Activated CD8-positive, alpha-beta T cell treated with anti-CD3 and anti-CD28 coated beads for 36 hours (primary cell): ENCODE measurements at places on chromosomes 1 and 21. TPM values are rescaled to one million over a fixed set of nuclear protein-coding genes. Genes with fewer than 3 reads are reported as not detected.

- H3K4me1 ChIP-seq: peaks cover 69% of the 10 kb centered on the region
- peaks cover 5% of the 10 kb centered on the region for H3K36me3 ChIP-seq
- DNase-seq: peak; percentile 64
- peak overlapping the region; percentile 65 for H3K27ac ChIP-seq
- peak overlapping the region; percentile 80 for H3K4me3 ChIP-seq
- H3K27me3 ChIP-seq: peaks cover 4% of the 10 kb centered on the region
Measured at GRCh38 chr1:202807451-202807925, 733 bp downstream of the KDM5B start.

- no peak for DNase-seq
- no peak overlapping the region for H3K27ac ChIP-seq
- peaks cover 9% of the 10 kb centered on the region for H3K27me3 ChIP-seq
- H3K36me3 ChIP-seq: no peaks in the 10 kb centered on the region
- no peak overlapping the region for H3K4me3 ChIP-seq
- H3K4me1 ChIP-seq: no peaks in the 10 kb centered on the region
Measured at GRCh38 chr1:171213559-171214454, 28.7 kb downstream of the FMO2 start.

GRCh38 chr1:168734946-168735345 is 5.9 kb upstream of the DPT start:
- H3K4me1 ChIP-seq: no peaks in the 10 kb centered on the region
- no peaks in the 10 kb centered on the region for H3K36me3 ChIP-seq
- H3K27ac ChIP-seq: no peak overlapping the region
- H3K27me3 ChIP-seq: peaks cover 4% of the 10 kb centered on the region
- no peak overlapping the region for H3K4me3 ChIP-seq

Gene FHAD1
- 0.07 TPM for total RNA-seq

Gene RGS8
- not detected for total RNA-seq

- peak overlapping the region; percentile 89 for H3K4me3 ChIP-seq
- peaks cover 45% of the 10 kb centered on the region for H3K36me3 ChIP-seq
- peaks cover 70% of the 10 kb centered on the region for H3K4me1 ChIP-seq
- no peak for DNase-seq
- no peaks in the 10 kb centered on the region for H3K27me3 ChIP-seq
Measured at GRCh38 chr1:154607106-154607608, 829 bp downstream of the ADAR start.

Gene OR2G6
- not detected for total RNA-seq

DNA sequence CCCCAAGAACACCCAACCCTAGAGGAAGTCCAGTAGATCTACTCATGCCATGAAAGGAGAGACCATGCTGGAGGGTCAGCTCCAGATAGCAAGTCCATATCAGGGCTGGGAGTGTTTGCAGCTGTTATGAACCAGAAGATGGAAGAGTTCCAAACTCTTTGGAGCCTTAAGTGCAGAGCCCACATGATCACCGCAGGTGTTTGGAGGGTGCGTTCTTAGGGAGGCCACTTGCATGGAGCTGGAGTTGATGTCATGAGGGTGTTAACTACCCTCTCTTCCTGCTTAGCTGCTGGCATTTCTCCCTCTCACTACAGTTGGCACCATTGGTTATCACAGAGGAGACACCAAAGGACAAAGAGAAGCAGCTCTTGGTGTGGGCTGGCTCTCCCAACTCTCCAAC is 616.9 kb downstream of the AJAP1 start:
- no peak overlapping the region for H3K4me3 ChIP-seq
- peaks cover 4% of the 10 kb centered on the region for H3K4me1 ChIP-seq
- H3K27ac ChIP-seq: no peak overlapping the region
- DNase-seq: no peak

DNA sequence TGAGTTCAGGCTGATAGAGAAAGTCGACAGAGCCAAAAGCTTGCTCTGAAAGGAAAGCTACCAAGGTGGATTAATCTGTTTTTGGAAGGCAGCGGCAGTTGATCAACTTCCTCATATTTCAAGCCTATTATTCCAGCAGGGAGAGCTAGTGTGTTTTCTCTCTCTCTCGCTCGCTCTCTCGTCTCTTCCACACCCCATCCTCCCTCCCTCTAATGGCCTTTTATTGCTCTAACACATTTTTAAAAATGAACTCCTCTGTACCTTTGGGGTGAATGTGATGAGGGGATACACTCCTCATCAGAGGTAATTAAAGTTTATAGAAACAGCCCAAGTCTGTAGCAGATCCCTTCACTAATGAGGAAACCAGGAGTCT is 126.4 kb downstream of the CLIC6 start:
- peak overlapping the region; percentile 7 for H3K27ac ChIP-seq
- H3K27me3 ChIP-seq: no peaks in the 10 kb centered on the region
- no peak overlapping the region for H3K4me3 ChIP-seq
- no peak for DNase-seq

- peak; percentile 45 for DNase-seq
- H3K36me3 ChIP-seq: no peaks in the 10 kb centered on the region
- H3K27me3 ChIP-seq: no peaks in the 10 kb centered on the region
- H3K4me1 ChIP-seq: no peaks in the 10 kb centered on the region
- H3K4me3 ChIP-seq: no peak overlapping the region
Measured at GRCh38 chr21:31537872-31538576, 121.5 kb upstream of the SOD1 start.

- peaks cover 18% of the 10 kb centered on the region for H3K27me3 ChIP-seq
- H3K36me3 ChIP-seq: no peaks in the 10 kb centered on the region
- no peaks in the 10 kb centered on the region for H3K4me1 ChIP-seq
- H3K4me3 ChIP-seq: no peak overlapping the region
- no peak overlapping the region for H3K27ac ChIP-seq
Measured at GRCh38 chr1:170510163-170510562, 21.8 kb upstream of the GORAB start.

- H3K4me1 ChIP-seq: peaks cover 22% of the 10 kb centered on the region
- no peaks in the 10 kb centered on the region for H3K27me3 ChIP-seq
- H3K36me3 ChIP-seq: peaks cover 17% of the 10 kb centered on the region
- DNase-seq: peak; percentile 78
- peak overlapping the region; percentile 90 for H3K27ac ChIP-seq
- peak overlapping the region; percentile 95 for H3K4me3 ChIP-seq
Measured at GRCh38 chr1:156052862-156053767, 483 bp downstream of the UBQLN4 start.

DNA sequence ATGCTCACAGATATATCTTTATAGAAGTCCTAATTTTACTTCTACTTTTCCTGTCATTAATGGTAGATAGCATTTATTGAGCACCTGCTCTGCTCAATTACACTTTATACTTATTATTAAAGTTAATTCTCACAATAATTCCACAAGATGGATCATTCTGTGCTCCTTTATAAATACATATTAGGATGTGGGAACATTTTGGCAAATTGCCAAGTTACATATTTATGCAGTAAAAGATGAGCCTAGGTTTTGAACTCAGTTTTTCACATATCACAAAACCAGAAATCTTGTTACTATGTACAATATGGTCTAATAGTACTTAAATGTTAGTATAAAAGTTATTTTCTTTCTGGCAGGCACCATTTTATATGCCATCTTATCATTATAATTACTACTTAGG is 895.0 kb upstream of the B3GALT2 start:
- H3K27me3 ChIP-seq: no peaks in the 10 kb centered on the region
- H3K4me3 ChIP-seq: no peak overlapping the region
- H3K4me1 ChIP-seq: no peaks in the 10 kb centered on the region

DNA sequence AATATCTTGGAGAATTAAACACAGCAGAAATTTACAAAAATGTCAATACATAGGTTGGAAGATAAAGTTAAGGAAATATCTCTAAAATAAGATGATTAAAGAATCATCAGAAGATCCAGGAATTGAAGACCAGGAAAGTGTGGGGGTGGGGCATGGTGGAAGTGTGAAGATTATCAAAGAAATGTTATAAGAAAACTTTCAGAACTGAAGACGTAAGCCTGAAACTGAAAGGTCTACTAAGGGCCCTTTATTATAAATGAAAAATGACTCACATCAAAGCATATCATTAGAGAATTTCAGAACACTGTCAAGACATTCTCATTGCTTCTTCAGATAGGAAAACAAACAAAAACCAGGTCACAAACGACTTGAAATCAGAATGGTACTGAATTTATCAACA is 92.4 kb upstream of the DPT start:
- peak; percentile 46 for DNase-seq
- H3K27me3 ChIP-seq: peaks cover 6% of the 10 kb centered on the region
- H3K36me3 ChIP-seq: no peaks in the 10 kb centered on the region
- H3K27ac ChIP-seq: peak overlapping the region; percentile 22
- H3K4me1 ChIP-seq: peaks cover 30% of the 10 kb centered on the region
- no peak overlapping the region for H3K4me3 ChIP-seq

GRCh38 chr1:234977875-234978396 is 150.7 kb downstream of the TOMM20 start:
- H3K4me1 ChIP-seq: peaks cover 71% of the 10 kb centered on the region
- H3K36me3 ChIP-seq: peaks cover 5% of the 10 kb centered on the region
- H3K27me3 ChIP-seq: no peaks in the 10 kb centered on the region
- peak overlapping the region; percentile 68 for H3K4me3 ChIP-seq
- DNase-seq: no peak

Gene ILF2
- 328 TPM for total RNA-seq

GRCh38 chr1:61844006-61844405 is 101.7 kb downstream of the PATJ start:
- H3K36me3 ChIP-seq: no peaks in the 10 kb centered on the region
- no peaks in the 10 kb centered on the region for H3K27me3 ChIP-seq
- H3K27ac ChIP-seq: no peak overlapping the region
- no peak for DNase-seq
- H3K4me1 ChIP-seq: no peaks in the 10 kb centered on the region

DNA sequence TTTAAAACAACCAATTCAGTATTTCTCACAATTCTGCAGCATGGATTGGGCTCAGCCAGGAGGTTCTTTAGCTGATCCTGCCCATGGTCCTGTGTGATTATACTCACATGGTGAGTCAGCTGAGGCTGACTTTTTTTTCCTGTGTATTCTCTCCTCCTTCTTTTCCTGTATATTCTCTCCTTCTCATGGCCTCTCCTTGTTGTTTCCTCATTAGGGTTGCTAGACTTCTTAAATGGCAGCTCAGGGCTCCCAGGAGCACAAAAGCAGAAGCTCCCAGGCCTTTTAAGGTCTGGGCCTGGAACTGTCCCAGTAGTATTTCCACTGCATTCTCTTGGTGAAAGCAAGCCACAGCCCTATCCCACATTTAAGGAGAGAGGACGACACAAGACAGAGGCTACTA is 26.8 kb downstream of the VANGL1 start:
- H3K27me3 ChIP-seq: no peaks in the 10 kb centered on the region
- H3K36me3 ChIP-seq: peaks cover 2% of the 10 kb centered on the region
- H3K27ac ChIP-seq: no peak overlapping the region
- H3K4me3 ChIP-seq: no peak overlapping the region
- H3K4me1 ChIP-seq: peaks cover 4% of the 10 kb centered on the region

- no peaks in the 10 kb centered on the region for H3K4me1 ChIP-seq
- H3K27me3 ChIP-seq: no peaks in the 10 kb centered on the region
- no peak for DNase-seq
- no peak overlapping the region for H3K4me3 ChIP-seq
Measured at GRCh38 chr1:53625766-53626520, 113.0 kb downstream of the GLIS1 start.

Gene RNU1-2
- total RNA-seq: 1,043 TPM

Gene L1TD1
- not detected for total RNA-seq

Gene FNBP1L
- total RNA-seq: 0.25 TPM

- H3K4me3 ChIP-seq: no peak overlapping the region
- H3K36me3 ChIP-seq: no peaks in the 10 kb centered on the region
- H3K27ac ChIP-seq: no peak overlapping the region
- no peaks in the 10 kb centered on the region for H3K27me3 ChIP-seq
- no peak for DNase-seq
- H3K4me1 ChIP-seq: no peaks in the 10 kb centered on the region
Measured at GRCh38 chr1:21601278-21602048, 67.7 kb downstream of the RAP1GAP start.

DNA sequence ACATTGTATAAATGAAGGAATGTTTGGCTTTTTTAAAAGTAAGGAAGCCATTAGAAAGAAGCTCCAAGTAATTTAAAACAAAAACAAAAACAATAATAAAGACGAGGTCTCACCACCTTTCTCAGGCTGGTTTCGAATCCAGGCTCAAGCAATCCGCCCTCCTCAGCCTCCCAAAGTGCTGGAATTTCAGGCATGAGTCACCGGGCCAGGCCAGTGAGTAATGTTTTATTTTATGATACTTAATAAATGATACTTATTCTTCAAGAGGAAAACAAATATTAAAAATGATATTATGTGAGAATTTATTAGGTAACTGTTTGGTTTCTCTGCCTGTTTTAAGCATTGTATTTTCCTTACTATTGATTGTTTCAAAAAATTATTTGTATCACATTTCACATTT is 201.4 kb upstream of the BRINP3 start:
- H3K27ac ChIP-seq: no peak overlapping the region
- no peaks in the 10 kb centered on the region for H3K36me3 ChIP-seq
- DNase-seq: no peak
- H3K27me3 ChIP-seq: no peaks in the 10 kb centered on the region
- H3K4me1 ChIP-seq: no peaks in the 10 kb centered on the region

GRCh38 chr1:211952299-211952698 is 83.1 kb downstream of the INTS7 start:
- no peak for DNase-seq
- H3K27ac ChIP-seq: no peak overlapping the region
- no peaks in the 10 kb centered on the region for H3K27me3 ChIP-seq
- H3K4me1 ChIP-seq: peaks cover 6% of the 10 kb centered on the region
- no peak overlapping the region for H3K4me3 ChIP-seq

GRCh38 chr1:235984041-235984825 is 80.7 kb downstream of the NID1 start:
- no peak overlapping the region for H3K27ac ChIP-seq
- peaks cover 3% of the 10 kb centered on the region for H3K27me3 ChIP-seq
- no peaks in the 10 kb centered on the region for H3K4me1 ChIP-seq
- no peaks in the 10 kb centered on the region for H3K36me3 ChIP-seq

DNA sequence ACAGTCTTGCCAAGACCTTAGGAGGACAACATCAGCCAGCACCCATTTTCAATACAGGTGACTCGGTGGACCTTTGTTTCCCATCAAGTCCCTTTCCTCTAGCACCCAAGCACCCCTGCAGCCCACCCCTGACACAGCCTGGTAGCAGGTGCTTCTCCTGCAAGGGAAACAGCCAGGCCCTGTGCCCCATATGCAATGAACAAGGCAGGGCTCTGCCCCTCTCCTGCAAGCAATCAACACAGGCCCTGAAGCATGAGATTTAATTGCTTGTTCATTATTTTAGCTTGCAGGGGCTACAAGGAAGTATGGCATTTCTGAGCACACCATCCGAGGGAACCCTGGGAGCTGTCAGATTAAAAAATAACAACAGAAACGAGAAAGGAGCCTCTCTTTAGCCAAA is 35.4 kb downstream of the TCP10L start:
- H3K36me3 ChIP-seq: no peaks in the 10 kb centered on the region
- DNase-seq: no peak
- H3K4me3 ChIP-seq: no peak overlapping the region
- H3K27me3 ChIP-seq: no peaks in the 10 kb centered on the region
- no peak overlapping the region for H3K27ac ChIP-seq

Gene CZIB
- total RNA-seq: 36.4 TPM

DNA sequence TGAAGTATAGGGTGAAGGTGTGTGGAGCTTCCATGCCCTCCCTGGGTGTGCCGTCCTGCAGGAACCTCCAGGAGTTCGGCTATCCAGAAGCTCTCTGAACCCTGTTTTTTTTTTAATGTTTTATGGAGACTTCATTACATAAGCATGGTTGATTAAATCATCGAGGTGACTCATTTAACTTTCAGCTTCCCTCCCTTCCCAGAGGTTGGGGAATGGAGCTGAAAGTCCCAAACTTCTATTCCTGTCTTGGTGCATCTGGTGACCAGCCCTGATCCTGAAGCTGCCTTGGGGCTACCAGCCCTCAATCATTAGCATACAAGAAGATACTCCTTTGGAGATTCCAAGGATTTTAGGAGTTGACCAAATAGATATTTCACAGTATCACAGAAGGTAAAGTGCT is 9.5 kb downstream of the RRP15 start:
- no peaks in the 10 kb centered on the region for H3K27me3 ChIP-seq
- H3K27ac ChIP-seq: no peak overlapping the region
- DNase-seq: no peak
- peaks cover 20% of the 10 kb centered on the region for H3K4me1 ChIP-seq
- H3K4me3 ChIP-seq: no peak overlapping the region

Gene PLA2G2D
- not detected for total RNA-seq
